Ureter (tissue), 1 donor: ENCODE measurements at places on chromosomes 4 and X. TPM values are rescaled to one million over a fixed set of nuclear protein-coding genes. Genes with fewer than 3 reads are reported as not detected.

PPARGC1A gene
- total RNA-seq, result 13.3 TPM

NAA11 gene
- total RNA-seq, result not detected

DLG3 gene
- total RNA-seq, result 34.2 TPM

ATOH1 gene
- total RNA-seq, result not detected

TCEAL7 gene
- 7.9 TPM for total RNA-seq

RTL3 gene
- total RNA-seq, result not detected

ARMCX1 gene
- total RNA-seq, result 17.6 TPM

YY2 gene
- total RNA-seq, result 3.1 TPM

ZGRF1 gene
- total RNA-seq, result 6.2 TPM
